Ascending aorta (tissue), 2 donors: ENCODE measurements at places on chromosomes 5 and 9.

GRCh38 chr9:20016611-20017010 lies 227.8 kb upstream of the SLC24A2 start:
- no peak for DNase-seq

GRCh38 chr9:125867751-125868415 lies 120.7 kb downstream of the PBX3 start:
- DNase-seq = no peak

- no peak for DNase-seq
These were observed 5.8 kb downstream of the DPP7 start for GRCh38 chr9:137108608-137109249.

DNA sequence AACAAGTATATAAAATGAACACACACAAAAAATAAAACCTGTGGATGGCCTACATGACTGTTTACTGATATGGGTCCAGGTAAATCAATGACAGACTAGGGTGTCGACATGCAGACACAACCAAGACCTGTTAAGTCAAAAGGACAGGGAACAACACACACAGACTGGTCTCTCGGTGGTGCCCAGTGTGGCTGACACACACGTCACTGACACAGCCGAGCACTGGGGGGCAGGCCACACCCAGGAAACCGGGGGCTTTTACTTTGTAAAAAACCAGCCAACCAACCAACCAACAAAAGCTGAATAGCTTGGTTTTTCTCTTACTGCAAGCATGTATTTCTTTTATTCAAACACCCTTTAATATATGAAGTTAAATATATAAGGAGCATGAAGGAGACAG lies 5.0 kb downstream of the FAM163B start:
- DNase-seq = no peak

- no peak for DNase-seq
These were observed 215.1 kb upstream of the MVB12B start for GRCh38 chr9:126111556-126111955.

DNA sequence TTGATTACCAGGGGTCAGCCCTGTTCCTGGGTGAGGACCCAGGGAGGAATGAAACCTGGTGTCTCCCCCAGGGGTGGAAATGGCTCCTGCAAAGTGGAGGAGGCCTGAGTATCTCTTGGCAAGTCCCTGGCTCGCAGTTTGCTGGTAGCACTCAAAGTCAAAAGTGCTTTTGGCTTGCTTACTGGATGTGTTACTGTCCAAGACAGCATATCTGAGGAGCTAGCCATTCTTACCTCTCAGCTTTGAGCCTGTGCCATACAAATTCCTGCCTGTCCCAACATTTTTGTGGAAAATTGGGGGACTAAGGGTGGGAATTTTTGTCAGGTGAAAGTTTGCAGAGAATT lies 9.9 kb downstream of the ZNF618 start:
- no peak for DNase-seq
